Fibroblast of the aortic adventitia (primary cell): ENCODE measurements at places on chromosomes 1 and 21.

GRCh38 chr1:201559679-201560162 is 20.8 kb downstream of the NAV1 start:
- peak; percentile 87 for DNase-seq

DNA sequence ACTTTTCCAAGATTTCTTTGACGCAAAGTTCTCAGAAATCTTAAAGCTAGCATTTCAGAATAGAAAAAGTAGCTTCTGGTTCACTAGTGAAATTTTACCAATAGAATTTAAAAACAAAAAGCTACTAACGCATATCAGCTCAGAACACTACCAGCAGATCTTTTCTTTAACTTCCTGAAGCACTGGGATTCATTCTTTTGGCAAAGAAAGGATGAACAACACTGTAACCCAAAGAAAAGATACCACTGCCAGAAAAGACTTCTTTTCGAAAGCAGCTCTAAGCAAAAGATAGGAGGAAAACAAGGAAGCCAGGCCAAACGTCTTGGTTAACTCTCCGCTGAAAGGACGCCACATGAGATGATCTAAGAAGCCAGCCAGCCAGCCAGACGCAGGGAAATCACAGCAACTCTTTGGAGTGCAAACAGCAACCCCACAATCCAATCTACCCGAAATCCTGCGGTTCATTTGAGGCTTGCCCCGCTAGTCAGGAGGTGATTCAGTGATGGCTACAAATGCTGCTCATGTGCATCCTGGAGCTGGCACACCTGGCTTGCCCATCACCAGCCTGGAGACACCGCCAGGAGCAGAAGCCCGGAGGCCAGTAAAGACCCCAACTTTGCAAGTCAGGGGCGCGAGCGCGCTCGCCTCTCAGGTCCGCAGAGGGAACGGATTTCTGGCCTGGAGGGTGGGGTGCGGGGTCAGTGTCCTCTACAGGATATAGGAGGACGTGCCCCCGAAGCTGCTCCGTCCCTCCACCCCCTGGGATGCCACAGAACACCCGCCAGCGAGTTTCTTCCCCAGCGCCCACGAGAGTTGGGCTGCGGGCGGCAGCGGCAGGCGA is 812 bp downstream of the NBPF1 start:
- DNase-seq: peak; percentile 97

GRCh38 chr1:10768552-10768951 is 27.9 kb downstream of the CASZ1 start:
- DNase-seq: no peak

GRCh38 chr1:240687820-240688219 is 75.9 kb upstream of the GREM2 start:
- DNase-seq: no peak

DNA sequence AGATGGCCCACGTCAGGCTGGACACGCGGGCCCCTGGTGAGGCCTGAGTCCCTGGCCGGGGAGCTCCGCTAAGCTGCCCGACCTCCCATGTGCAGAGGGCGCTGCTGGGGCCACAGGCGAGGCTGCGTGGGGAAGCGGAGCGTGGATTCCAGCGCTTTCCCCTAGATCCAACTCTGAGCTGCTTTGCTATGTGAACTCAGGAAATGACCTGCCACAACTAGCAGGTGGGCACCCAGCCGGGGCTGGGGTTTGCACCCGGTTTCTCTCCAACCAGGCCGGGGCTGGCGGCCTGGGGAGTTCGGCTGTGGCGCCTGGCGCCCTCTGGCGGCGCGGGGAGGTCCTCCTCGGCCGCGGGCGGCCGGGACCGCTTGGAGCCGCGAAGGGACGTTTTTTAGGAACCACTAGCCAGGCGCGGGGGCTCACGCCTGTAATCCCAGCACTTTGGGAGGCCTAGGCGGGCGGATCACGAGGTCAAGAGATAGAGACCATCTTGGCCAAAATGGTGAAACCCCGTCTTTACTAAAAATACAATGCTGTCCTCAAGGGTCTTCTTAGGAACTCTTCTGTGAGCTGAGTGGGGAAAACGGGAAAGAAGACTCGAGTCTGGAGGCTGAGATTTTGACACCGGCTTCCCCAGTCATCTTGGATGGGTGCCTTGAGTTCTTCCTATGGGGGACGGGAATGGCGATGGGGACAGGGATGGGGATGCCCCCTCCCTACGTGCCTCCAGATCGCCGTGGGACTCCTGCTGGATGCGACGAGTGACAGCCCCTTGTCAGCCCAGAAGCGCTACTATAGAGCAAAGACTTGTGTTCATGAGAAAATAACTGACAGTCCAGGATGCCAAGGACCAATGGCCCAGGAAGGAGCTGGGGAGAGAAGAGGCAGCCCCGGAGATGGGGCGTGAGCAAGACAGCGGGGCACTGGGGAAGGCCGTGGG is 12.6 kb downstream of the PYCR2 start:
- peak; percentile 49 for DNase-seq
